CD4-positive, alpha-beta T cell treated with Interleukin-10 for 1 hour (primary cell): ENCODE measurements at places on chromosomes 2 and 18.

- no peak for DNase-seq
These were observed 129.5 kb downstream of the NDUFA10 start for GRCh38 chr2:239895669-239896068.

DNA sequence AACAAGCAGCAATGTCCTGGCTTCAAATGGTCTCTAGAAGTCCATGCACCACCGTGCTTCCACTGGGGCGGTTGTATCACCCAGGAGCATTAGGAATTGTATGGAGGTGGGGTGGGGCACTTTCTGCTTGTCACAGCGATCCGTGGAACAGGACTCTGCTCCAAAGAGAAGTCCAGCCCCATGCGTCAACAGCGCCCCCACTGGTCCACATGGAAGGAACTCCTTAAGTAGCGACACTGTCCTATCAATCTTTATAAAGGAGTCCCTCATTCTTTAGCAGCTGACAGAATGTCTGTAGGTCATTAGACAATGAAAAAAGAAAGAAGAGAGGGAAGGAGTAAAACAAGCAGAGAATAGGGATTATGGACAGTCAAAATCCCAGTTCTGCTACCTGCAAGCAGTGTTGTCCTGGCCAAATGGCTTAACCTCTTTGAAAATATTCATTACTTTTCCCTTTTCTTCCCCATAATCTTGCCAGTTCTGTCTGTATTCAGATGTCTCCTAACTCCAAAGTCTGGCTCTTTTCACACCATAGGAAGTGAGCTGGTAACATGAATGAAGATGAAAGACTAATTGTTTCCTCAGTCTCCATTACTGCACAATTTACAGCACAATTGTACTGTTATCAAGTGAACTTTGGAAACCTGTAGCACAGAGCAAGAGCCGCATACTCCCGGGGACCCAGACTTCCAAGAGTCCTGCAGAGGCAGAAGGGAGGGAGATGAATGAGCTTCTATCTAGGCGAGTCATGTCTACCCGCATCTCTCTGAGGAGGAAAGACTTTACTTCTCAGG, 9.9 kb downstream of the NFE2L2 start:
- DNase-seq, result no peak

GRCh38 chr2:28564346-28564745, 68.5 kb downstream of the PLB1 start:
- no peak for DNase-seq

GRCh38 chr2:148813603-148814065, 61.4 kb upstream of the KIF5C start:
- DNase-seq, result peak; percentile 64
